ENCODE measurements at places on chromosomes 7 and 10. TPM values are rescaled to one million over a fixed set of nuclear protein-coding genes. Genes with fewer than 3 reads are reported as not detected.
A peak's percentile ranks its signal among the peaks of the same experiment; 100 is the strongest.

DRGX gene
- not detected for total RNA-seq

GRCh38 chr10:98351831-98352402, 63.1 kb downstream of the PYROXD2 start:
- DNase-seq, result no peak

DNA sequence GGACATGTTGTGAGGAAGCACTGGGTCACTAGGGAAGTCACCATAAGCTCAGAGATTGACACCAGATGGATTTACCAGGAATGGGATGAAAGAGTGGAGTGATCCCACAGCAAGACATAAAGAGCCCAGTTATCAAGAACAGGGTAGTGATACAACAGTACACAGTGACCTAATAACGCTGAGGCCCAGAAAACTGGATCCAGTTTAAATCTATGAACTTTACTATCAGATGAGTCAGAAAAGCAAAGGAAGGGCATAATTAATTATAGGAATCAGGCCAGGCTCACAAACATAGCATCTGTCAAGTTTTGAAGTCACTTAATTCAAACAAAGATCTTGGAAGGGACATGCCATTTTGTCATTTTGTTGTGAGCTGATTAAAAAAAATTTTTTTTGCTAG, 73.5 kb downstream of the LRRN3 start:
- no peak for DNase-seq

DNA sequence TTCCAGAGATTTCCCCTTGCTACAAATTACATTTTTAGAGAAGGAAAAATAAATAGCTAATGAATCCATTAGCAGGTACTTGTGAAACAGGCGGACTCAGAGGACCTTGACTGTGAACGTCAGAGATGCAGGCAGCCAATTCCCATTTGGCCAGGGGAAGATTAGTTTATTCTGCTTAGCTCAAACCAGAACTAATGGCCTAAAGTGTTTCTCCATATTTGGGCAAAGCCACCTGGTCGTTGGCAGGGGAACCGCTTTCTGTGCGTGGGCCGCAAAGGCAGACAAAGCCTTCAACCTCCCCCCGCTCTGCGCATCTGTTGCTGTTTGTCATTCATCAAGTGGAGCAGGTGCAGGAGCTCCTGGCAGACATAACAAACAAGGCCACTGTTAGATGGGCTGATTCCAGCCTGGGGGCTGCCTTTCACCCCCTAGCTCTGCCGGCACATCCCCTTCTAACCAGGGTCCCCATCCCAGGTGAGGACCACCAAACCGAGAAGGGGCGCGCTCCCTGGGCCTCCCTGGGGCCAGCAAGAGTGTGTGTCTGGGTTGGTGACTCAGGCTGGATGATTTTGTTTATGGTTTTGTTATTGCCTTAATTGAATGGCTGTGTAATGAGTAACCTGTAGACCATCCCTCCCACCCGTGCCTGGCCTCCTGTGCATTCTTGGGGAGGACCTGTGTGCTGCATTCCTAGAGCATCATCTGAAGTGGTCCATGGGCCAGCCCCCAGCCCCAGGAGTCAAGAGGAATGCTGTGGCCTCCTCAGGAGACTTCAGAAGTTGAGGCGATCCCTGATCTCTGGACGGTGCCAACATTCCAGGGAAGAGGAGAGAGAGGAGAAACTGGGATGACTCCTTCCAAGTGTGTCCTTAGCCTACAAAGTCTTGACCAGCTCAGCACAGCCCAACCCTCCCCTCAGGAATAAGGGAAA, 14.5 kb upstream of the CPA1 start:
- DNase-seq, result peak; percentile 40

DNA sequence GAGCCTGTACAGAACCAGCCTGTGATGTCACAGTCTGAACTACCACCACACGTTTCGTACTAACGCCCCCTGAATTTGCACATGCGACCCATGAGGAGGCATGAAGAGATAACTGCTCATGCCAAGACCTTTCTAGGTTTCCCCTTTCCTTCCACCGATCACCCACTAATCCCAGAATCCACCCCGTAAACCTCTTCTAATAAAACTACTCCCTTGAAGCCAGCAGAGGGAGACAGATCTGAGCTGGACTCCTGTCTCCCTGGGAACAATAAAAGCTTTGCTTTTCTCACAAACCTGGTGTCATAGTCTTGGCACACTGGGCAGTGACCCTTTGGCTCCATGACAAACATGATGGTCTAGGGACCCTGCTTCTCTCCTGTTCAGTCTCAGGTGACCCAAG, 144.5 kb downstream of the FRMD4A start:
- DNase-seq, result no peak

DNA sequence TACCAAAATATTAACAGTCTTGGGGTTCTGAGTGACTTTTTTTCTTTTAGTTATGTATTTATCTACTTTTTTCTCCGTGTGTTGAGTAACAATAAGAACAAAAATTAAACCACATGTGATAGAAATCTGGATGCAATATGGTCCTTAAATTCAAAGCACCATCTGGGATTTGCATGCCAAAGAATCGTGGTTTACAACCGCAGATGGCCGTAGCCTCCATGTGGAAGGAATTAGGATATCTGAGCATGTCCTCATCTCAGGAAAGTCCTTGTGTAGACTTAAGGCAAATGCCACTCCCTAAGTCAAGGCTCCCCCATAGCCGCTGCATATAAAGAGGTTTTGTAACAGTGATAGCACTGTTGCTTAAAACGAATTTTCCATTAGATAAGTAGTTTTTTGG, 304.0 kb downstream of the ZEB1 start:
- DNase-seq, result no peak

ITPRID1 gene
- not detected for total RNA-seq

GRCh38 chr10:84798312-84798711, 469.9 kb downstream of the CCSER2 start:
- no peak for DNase-seq

DNA sequence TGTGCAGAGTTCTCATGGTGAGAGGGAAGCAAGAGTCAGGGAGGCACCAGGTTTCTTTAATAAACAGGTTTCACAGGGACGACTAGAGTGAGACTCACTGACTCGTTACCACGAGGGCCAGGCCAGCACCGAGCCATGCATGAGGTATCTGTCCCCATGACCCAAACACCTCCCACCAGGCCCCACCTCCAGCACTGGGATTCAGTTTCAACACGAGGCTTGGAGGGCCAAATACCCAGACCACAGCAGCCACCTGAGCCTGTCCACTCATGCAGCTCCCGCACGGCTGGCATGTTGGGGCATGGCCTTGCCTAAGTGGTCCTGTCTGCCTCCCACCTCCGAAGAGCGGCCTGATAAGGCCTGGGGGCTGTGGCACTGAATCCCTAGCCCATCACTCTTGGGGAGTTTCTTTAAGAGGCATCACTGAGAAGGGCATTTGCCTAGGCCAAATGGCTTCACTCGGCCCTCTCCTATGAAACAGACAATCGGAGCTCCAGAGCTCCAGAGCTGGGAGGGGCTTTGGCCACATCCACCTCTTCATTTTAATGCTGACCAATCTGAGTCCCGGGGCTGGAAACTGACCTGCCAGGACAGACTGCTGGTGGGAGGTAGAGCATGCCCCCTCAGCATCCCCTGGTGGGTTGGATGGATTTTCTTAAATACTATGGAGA, 157.8 kb downstream of the DNAJB6 start:
- DNase-seq, result no peak

PNPLA8 gene
- total RNA-seq, result 31.3 TPM

C7orf25 gene
- total RNA-seq, result 7.3 TPM

BHLHA15 gene
- 0.79 TPM for total RNA-seq

DNA sequence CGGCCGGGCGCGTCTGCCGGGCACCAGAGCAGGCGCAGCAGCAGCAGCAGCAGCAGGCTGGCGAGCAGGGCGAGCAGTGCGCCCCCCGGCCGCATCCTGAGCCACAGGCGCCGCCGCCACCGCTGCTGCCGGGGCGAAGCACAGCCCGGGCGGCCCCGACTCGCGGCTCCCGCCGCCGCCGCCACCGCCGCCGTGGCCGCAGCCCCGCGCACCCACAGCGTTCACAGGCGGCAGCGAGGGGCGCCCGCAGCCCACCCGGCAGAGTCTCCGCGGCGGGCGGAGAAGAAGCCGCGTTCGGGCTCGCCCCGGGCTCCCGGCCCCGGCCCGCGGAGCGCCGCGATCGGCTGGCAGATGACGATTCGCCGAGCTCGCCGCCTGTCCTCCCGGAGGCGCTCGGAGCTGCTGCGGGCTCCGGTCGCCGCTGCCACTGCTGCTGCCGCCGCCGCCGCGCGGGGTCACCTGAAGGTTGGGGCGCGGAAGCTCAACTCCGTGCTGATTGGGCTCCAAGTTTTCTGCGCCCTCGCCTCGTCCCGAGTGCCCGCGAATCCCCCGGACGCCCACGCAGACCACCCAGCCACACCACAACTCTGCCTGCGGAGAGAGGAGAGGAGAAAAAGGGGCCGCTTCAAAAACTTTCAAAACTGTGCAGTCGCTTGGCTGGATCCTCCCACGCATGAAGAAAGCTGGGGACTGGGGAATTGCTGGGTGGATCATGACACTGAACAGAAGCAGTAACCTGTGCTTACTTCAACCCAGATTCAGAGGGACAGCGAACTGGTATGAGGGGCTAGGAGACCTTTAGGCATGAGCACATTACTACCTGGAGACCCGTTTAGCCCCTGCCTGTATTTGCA, at the start of gene ST8SIA6:
Gene ST8SIA6, minus strand, starts transcription at position 435 of the 854 bp plus-strand sequence. Its CDS starts 340 bp downstream, at position 95.
- DNase-seq, result no peak

GRCh38 chr7:104700336-104700735, 313.7 kb upstream of the KMT2E start:
- DNase-seq, result no peak

DNA sequence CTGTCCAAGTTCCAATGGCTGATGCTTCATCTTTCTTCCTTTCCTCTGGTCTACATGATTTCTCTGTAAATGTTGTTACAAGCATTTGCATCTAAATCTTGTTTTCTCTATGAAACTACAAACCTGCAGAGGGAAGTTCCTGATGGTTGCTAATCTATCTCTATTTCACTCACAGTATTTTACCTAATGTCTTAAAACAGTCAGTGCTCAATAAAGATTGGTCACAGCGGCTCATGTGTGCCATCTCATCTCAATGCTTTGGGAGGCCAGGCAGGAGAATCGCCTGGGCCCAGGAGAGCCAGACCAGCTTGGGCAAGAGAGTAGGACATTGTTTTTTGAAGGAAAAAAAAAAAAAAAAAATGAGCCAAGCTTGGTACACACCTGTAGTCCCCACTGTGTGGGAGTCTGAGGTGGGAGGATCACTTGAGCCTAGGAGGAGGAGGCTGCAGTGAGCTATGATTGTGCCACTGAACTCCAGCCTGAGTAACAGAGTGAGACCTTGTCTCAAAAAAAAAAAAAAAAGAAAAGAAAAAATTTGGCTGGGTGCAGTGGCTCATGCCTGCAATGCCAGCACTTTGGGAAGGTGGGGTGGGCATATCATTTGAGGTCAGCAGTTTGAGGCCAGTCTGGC, 71.3 kb upstream of the ARMC3 start:
- DNase-seq, result no peak

ITIH5 gene
- not detected for total RNA-seq

GRCh38 chr7:155394413-155394812, 63.5 kb upstream of the EN2 start:
- no peak for DNase-seq

DNA sequence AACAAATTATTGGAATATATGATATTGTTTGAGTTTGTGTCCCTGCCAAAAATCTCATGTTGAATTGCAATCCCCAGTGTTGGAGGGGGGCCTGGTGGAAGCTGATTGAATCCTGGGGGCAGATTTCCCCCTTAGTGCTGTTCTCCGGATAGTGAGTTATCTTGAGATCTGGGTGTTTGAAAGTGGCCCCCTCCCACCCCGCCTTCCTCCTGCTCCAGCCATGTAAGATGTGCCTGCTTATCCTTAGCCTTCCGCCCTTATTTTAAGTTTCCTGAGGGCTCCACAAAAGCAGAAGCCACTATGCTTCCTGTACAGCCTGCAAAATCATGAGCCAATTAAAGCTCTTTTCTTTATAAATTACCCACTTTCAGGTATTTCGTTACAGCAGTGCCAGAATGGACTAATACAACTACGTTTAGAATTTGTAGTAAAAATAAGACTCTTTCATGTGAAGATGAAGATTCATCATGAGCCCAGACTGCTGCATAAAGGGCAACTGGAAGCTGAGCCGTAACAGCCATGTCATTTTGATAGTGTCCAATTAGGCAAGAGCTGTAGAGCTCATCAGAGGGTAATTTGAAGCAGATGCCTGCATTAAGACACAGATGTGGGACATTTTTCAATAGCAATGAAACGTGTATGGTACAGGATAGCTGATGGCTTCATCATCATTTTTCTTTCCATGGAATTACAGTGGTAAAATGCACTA, 1007.2 kb downstream of the REEP3 start:
- no peak for DNase-seq

All from PC-9 (cell line).